ENCODE measurements at places on chromosomes 1 and 21.

DNA sequence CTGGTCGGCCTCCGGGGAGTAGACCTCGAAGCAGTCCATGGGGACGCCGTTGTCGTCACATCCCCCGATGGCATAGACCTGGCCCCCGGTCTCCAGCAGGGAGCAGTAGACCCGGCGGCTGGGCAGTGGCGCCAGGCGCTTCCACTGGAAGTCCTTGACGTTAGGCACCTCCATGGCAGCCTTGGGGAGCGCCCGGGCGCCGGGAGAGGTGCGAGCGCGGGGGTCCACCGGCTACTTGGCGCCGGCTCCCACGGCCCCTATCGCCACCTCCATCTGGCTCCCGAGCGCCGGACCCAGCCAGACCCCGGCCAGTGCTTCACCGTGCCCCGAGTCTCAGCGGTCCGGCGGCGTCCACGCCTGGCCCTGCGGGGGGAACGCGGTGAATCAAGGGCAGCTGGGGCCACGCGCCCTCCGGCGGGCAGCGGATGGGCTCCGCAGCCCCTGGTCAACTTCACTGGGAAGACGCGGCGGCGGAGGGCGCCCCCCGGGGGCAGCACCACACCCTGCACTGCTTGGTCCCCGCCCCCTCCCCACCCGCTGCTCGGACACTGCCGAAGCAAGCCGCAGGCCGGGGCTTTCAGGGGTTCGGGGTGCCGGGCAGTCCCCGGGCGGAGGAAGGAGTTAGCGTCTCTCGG is 13.2 kb downstream of the KLHDC8A start:
- no peak for DNase-seq

DNA sequence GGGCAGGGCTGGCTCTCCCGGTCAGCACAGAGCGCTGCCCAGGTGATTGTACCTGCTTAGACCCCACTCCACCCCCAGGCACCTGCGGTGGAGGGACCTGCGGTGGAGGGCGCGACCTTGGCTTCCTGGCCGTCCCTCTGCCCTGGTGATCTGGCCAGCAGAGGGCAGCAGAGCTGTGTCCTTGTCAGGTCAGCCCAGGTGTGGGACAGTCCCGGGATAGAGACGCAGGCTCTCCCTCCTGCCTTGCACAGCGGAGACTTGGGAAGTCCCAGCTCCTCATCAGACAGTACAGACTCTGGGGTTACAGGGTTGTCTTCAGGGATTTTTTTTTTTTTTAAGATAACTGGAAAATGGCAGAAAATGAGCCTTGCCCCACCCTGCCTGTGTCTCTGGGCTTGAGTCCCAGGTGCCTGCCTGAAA is 10.0 kb downstream of the SLX9 start:
- DNase-seq, result peak; percentile 8

DNA sequence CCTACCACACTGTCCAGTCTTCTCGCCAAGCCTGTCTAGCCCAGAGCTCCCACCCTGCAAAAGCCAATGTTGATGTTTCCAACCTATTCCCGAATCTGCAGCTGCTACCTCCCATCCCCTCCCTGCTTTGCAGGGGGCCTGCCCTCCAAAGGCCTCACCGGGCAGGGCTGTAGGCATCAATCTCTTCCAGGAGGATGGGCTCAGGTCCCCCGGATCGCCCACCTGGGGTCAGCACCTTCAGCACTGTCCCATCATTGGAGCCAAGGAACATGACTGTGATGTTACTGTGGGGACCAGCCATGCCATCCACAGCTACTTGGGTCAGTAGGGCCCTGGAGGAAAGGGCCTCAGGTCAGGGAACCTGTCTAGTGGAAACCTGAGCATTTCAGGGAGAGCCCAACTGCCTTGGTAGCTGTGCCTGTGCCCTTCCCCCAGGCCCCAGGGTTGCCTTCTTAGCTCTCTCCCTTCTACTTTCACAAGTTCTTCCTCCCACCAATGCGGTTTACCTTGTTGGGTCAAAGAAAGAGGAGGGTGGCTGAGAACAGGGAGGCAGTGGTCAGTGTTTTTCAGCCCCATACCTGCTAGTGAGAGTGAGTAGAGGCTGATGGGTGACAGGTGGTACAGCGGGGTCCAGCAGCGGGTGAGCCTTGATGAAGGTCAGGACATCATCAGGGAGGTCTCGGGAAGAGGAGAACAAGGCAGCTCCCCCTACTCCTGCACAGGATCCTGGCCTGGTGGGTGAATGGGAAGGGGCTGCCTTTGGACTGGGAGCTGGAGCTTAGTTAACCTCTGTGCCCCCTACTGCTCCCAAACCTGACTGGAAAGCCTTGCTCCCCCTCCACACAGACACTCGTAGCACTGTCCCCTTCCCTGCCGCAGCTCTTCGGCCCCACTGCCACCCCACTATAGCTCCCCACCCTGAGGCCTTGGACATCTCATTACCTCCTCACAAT is 10.7 kb downstream of the SEMA6C start:
- no peak for DNase-seq

GRCh38 chr1:201582705-201583442 is 43.9 kb downstream of the NAV1 start:
- peak; percentile 51 for DNase-seq

DNA sequence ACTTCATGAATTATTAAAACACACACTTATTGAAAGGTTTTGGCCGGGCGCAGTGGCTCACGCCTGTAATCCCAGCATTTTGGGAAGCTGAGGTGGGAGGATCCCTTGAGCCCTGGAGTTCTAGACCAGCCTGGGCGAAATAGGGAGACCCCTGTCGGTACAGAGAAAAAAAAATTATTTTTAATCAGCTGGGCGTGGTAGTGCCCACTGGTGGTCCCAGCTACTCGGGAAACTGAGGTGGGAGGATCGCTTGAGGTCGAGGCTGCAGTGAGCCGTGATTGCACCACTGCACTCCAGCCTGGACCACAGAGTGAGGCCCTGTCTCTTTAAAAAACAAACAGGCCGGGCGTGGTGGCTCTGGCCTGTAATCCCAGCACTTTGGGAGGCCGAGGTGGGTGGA is 1.7 kb downstream of the GABPB2 start:
- DNase-seq, result no peak

DNA sequence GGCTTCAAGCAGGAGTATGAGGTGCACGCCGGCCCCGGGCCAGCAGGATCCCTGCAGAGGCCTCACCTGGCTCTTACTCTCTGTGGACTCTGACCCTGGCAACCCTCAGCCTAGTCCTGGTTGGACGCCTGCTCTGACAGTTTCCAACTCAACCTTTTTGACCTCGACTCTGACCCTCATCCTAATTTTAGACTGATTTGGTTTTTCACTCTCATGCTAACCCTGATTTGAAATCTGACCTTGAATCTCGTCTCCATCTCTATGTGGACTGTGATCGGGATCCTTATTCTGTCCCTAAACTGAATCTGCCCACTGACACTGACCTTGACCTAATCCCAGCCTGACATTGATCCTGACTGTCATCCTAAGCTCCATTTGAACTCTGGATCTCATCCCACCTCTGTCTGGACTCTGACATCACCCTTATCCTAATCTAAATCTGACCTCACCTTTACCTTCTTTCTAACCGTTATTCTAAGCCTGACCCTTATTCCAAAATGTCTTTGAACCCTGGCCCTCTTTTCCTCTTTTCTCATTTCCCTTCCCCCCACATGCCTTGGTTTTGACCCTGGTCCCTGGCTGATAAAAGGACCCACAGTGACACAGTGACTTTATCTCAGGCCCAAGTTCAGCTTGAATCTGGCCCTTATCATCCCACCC is 67.8 kb downstream of the PTPRU start:
- no peak for DNase-seq

- DNase-seq, result no peak
These were observed 606.5 kb upstream of the CAMK1G start for GRCh38 chr1:208977012-208977411.

DNA sequence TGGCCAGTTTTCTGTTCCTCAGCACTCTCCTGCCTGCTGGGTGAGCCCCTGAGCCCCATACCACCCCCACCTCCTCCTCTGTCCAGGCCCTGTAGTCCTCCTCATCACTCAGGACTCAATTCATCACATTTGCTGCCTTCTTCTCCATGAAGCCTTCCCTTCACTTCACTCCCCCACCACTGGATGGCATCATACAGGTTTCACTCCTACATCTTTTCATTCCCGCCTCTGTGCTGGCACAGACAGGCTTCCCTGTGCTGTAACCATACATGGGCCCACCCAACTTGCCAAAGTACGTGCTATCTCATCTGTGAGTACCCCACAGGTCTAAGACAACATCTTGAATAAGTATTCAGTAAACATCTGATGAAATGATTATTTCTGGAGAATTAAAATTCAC is 56.9 kb downstream of the SLC45A1 start:
- no peak for DNase-seq

DNA sequence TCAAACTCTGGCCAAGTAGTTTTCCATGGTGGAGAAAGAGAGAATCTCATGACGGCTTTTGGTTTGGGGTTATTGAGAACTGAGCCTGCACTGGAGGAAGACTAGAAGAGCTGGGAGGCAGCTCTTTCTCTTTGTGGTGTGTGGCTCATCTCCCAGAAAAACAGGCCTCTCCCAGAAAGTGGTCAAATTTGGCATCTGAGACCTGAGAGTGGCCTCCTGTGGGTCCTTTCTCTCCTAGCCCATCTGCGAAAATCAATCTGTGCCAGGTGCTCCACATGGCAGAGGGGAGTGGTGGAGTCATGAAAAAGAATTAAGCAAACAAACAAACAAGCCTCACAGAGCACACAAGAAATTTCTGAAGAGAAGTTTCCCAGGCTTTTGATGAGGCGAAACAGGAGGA is 305.0 kb downstream of the ST6GALNAC3 start:
- peak; percentile 19 for DNase-seq

- peak; percentile 55 for DNase-seq
These were observed 7.6 kb downstream of the CDKN2C start for GRCh38 chr1:50977575-50978143.

- no peak for DNase-seq
These were observed 435.1 kb downstream of the PRDM2 start for GRCh38 chr1:14135070-14135469.

- no peak for DNase-seq
These were observed 332.7 kb downstream of the USH2A start for GRCh38 chr1:216090556-216090955.

- no peak for DNase-seq
These were observed 1.6 kb downstream of the CNIH4 start for GRCh38 chr1:224358237-224358636.

GRCh38 chr1:164796916-164797315 is 237.9 kb downstream of the PBX1 start:
- no peak for DNase-seq

- DNase-seq, result no peak
These were observed 17.8 kb downstream of the ABCG1 start for GRCh38 chr21:42236693-42237092.

GRCh38 chr1:219317762-219318353 is 144.2 kb downstream of the LYPLAL1 start:
- DNase-seq, result no peak

DNA sequence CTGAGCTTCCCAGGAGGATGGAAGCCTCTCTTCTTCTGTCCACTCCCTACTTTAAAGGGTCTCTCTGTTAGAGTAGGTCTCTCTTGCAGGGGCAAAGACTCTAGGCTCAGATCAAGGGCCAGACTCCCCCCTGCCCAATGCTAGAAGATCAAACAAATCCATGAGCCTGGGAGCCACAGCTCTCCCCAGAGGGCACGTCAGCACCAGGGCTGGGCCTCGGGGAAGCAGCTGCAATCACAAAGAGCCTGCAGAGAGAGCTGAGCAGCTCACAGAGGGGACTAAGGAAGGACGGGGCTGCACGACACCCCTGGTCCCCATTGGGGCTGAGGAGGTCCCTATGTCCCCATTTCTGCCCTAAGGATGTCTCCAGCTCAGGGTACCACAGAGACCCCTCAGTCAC is 3.9 kb downstream of the CNTN2 start:
- DNase-seq, result no peak

GRCh38 chr1:114278430-114278829 is 124.8 kb upstream of the SYT6 start:
- DNase-seq, result no peak

DNA sequence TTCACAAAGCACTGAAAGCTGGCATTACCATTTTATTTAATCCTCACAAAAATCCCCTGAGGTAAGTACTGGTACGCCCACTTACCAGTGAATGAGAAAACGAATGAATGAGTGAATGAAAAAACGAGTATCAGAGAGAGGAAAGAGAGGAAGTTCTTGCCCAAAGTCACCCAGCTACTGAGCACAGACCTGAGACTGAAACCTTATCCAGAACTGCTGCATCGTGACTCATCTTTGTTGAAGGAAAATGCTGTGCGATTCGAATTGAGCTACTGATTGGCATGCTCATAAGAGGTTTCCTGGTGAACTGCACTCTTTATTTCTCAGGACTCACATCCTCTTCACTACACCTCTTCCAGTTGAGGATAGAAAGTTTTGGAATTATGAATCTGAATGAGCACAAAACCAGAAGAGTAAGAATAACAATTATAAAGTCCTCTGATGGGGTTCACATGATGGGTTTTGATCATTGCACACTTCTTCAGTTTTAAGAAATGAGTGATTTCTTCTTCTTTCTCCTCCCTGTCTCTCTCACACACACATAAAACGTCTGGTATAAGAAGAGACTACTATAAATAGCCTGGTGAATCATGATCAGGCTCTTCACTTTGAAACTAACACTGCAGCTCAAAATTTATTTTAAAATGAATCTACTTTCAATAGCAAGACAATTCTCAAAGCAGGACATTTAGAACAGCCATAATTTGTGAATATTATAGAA is 32.1 kb downstream of the IL12RB2 start:
- DNase-seq, result no peak

DNA sequence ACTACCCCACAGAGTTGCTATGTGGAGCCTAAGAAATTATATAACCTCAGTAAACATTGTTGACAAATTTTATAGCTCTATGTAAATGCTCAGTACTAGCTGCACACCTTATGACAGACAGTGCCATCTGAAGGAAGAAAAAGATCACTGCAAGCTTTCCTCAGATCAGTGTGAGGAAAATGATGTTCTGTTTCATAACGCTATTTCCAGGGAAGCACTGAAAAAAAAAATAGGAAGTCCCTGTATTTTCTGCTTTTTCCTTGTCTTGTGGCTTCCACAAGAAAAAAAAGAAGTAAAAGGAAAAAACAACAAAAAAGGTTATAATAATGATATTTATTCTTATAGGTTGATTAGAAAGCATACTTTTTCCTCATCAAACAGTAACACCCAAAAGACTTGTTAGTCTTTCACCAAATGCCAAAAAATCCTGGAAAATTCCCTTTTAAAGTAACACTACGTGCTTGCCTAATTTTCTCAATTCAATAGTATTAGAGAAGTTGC is 23.2 kb downstream of the LYST start:
- peak; percentile 32 for DNase-seq

GRCh38 chr1:77275194-77275593 is 6.6 kb upstream of the AK5 start:
- no peak for DNase-seq
